Activated CD8-positive, alpha-beta memory T cell treated with anti-CD3 and anti-CD28 coated beads, Interleukin-2, amount 50 U/mL, for 4 hours (primary cell): ENCODE measurements at places on chromosomes 1 and 21.

- no peak for DNase-seq
Measured at GRCh38 chr21:28636752-28637691, 355.7 kb downstream of the LTN1 start.

DNA sequence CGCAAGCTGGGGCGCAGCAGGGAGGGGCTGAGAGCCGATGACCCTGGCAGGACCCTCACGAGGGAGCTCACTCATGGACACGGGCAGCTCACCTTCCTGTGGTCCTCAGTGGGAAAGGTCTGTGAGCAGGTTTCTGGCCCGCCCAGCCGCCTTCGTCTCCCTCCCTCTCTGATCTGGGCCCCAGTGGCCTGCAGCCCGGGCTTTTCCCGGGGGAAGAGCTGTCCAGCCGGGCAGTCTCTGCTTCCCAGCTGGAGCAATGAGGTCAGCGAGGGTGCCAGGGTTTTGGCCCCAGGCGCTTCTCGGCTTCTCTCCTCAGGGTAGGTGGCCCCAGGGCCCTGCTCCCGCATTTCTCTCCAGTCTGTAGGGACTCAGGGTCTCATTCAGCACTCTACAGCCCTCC is 22.2 kb upstream of the ARHGEF16 start:
- DNase-seq: no peak

DNA sequence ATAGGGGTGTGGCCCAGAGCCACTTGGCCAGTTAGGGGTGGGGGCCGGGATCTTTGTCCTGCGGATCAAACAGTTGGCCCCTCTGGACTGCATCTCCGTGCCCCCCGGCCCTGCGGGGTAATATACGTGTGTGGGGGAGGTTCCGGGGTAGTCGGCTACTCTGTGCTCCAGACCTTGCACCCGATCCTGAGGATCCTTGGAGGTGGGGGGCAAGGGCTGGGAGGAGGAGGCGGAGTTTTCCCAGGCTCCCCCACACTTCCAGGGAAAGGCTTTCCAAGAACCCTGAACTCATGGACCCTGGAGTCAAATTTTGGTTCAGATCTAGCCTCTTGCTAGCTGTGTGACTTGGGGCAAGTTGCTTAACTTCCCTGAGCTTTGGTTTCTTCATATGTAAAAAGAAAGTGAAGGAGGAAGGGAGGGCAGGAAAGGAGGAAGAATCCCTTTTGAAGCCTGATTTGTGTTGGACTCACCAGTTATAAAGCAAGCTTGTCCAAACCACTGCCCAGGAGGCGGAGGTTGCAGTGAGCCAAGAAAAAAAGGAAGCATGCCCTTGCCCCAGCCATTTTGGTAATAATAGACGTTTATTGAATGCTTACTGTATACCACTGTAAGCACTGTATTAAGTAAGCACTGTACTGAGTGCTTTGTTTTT is 686 bp downstream of the MIIP start:
- peak; percentile 24 for DNase-seq

- no peak for DNase-seq
Measured at GRCh38 chr1:21335750-21336224, 45.5 kb upstream of the ECE1 start.

DNA sequence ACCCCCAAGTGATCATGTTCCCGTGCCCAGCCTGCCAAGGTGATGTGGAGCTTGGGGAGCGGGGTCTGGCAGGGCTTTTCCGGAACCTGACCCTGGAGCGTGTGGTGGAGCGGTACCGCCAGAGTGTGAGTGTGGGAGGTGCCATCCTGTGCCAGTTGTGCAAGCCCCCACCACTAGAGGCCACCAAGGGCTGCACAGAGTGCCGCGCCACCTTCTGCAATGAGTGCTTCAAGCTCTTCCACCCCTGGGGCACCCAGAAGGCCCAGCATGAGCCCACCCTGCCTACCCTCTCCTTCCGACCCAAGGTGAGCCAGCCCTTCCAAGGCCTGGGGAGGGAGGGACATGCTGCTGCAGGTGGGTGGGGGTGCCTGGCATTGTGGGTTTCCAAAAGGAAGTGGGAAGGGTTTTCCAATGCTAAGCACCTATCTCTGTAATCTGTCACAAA is 2.3 kb downstream of the TRIM46 start:
- no peak for DNase-seq

DNA sequence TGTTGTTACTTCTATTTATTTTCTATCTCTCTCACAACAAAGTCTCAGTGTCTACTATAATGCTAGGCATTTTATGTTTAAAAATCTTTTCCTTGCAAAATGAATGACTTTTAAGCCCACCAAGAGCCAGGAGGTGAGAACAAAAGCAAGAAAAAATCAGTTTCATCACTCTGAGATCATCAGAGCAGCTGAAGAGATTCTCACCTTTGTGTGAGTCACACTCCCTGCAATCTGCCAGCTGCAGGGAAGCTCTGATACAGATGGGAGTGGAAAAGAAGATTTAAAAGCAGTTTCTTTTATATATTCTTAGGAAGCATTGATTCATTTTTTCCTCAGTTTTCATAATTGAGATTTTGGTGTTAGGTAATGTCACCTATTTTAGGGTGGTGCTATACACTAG is 107.6 kb downstream of the LHX9 start:
- DNase-seq: no peak

GRCh38 chr1:13828454-13829151 is 128.6 kb downstream of the PRDM2 start:
- no peak for DNase-seq

DNA sequence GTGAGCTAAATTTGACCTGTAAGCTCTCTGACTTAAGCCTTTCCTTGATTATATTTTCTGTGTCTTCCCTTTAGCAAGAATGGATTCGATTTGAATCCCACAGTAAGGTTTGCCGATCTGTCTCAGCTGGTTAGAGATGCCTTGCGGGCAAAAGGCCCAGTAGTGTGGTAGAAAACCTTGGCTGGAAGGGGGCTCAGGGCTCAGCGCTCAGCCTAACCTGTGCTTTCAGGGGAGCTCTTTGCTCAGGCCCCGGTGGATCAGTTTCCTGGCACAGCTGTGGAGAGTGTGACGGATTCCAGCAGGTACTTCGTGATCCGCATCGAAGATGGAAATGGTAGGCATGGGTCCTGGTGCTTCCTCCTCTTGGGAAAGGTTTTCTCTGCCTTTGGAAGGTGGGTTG is 7.1 kb downstream of the NECAP2 start:
- no peak for DNase-seq

DNA sequence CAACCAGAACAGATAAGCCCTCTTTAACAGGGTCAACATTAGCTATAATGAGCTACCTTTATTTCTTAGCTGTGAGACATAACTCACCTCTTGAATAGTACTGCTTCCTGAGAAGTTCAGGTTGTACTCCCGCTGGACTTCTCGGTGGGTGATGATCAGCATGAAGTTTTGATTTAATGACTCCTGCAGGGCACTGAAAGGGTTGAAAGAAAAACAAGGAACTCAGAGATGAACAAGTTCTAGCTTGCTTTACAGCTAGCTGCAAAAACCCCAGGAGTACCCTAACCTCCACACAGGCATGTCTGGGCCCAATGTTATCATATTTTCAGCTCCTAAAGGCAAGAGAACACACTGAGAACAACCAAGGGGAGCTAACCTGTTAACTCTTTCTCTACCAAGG is 254.4 kb downstream of the FAF1 start:
- no peak for DNase-seq

DNA sequence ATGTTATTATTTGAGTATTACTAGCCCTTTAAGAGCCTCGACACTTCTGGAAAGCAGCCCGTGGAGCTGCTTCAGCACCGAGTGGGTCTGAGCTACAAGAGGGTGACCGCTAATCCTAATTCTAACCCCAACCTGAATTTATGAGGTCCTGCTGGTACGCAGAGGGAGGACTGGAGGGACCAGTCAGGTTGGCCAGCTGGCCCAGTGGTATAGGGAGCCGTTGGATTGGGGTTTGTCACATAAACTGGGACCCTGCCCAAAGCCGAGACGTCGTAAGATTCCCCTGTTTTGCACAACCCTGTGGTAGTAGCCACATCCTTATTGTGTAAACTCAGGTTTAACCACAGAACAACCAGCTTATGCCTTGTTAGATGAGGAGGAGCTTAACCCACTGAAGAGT is 60.8 kb upstream of the F3 start:
- no peak for DNase-seq
